Panc1 (cell line): ENCODE measurements at places on chromosomes 3 and 15.

GRCh38 chr15:45183511-45183910 lies 4.3 kb downstream of the SHF start:
- DNase-seq = no peak

- DNase-seq = no peak
Observed at GRCh38 chr15:59177317-59177660, 29.4 kb upstream of the LDHAL6B start.

- no peak for DNase-seq
Observed at GRCh38 chr3:38613426-38613825, 36.1 kb downstream of the SCN5A start.

GRCh38 chr3:116905794-116906193 lies 196.2 kb downstream of the TUSC7 start:
- no peak for DNase-seq

DNA sequence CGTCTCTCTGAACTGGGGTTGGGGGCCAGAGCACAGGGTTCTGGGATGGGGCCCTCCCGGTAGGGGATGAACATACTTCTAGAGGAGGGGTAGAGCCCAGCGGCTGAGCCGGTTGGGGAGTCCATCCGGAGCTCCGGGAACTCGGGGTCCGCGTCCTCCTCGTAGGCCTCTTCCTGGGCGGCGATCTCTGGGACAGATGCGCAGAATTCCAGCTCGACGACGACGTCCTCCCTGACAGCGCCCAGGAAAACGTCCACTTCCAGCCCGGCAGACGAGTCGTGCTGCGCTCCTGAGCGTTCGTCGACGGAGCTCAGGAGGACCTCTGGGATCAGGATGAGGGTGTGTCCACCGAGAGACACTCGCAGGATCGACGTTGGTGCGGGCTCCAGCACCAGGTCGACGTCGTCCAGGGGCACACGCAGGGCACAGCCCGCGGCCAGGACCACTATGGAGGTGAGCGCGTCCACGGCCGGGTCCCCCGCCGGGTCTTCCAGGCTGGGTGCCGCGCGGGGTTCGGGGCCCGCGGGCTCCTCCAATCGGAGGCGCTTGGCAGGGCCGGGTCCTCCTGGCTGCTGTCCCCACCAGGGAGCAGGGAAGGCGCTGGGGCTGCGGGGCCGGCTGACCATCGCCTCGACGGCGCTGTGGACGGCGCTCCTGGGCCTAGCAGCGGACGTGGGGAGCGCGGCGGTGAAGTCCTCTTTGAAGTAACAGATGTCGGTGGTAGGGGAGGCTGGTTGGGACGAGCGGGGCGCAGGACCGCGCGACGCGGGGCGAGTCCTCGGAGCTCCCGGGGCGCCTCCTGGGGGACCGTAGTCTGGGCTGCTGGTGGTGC lies 474 bp downstream of the PRR23B start:
- DNase-seq = no peak

DNA sequence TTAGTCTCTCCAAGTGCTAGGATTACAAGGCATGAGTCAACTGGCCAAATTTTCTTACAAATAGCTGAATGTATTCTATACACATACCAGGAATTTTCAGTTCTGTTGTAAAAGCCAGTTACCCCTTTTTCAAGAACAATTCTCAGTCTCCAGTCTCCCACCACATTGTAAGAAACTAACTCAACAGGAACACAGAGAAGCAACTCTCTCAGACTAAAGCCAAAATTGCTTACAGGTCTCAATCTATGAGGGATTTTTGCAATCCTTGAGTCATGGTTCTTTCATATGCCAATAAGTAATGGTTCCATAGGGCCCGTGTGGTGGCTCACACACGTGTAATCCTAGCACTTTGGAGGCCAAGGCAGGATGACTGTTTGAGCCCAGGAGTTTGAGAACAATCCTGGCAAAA lies 8.5 kb downstream of the IP6K2 start:
- no peak for DNase-seq

GRCh38 chr15:55031727-55032126 lies 165.0 kb downstream of the RSL24D1 start:
- DNase-seq = no peak

- DNase-seq = no peak
Observed at GRCh38 chr3:166993015-166993630, 387.0 kb downstream of the ZBBX start.

DNA sequence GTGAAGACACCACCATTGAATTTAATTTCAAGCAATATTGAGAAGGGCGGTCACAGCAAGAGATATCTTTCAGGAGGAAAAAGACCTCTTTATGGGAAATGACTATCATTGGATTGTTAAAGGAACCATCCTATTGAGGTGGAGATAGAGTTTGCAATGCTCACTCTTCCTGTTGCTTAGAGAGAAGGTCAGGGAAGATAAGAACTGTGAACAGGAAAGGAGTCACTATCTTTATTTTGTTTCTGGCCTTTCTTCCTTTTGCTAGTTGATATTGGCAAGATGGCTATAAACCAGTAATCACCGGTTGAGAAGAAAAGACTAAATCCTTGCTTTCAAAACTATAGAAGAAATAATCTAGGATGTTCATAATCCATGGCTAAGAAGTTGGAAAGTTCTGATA lies 112.1 kb upstream of the TMEM108 start:
- DNase-seq = no peak

DNA sequence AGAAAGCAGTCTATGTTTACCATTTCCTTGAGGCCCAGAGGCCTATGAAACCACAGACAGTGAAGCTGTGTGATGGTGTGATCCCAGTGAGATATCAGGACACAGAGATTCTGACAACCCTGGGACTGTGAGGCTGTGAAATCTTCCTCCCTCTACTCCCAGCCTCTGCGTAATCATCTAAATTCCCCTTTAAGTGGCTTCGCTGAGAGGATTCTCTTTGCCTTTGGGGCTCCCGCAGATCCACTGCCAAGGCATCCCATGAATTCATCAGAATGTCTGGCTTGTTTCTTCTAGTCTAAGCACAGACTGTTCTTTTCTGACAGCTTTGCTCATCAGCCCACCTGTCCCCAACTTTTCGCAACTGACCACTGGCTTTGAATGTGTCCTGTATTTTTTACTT lies 901.2 kb upstream of the NR2F2 start:
- DNase-seq = no peak

- DNase-seq = no peak
Observed at GRCh38 chr3:5798809-5799208, 611.3 kb downstream of the EDEM1 start.

DNA sequence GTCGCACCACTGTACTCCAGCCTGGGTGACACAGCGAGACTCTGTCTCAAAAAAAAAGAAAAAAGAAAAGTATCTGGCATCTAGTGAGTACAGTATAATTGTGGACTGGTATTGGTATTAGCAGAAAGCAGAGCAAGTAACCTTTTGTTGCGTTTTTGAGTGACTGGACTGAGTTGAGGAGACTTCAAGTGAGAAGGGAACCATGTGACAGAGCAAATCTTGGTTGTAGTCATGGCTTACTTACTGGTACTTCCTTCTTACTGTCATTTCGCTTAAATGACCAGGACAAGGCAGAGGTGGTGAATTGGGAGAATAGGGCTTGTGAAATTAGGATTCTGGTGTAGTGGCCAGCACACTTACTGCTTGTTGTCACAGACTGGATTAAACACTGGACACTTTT lies 20.6 kb downstream of the RTF1 start:
- no peak for DNase-seq
